ENCODE measurements at places on chromosomes 11 and 22.

DNA sequence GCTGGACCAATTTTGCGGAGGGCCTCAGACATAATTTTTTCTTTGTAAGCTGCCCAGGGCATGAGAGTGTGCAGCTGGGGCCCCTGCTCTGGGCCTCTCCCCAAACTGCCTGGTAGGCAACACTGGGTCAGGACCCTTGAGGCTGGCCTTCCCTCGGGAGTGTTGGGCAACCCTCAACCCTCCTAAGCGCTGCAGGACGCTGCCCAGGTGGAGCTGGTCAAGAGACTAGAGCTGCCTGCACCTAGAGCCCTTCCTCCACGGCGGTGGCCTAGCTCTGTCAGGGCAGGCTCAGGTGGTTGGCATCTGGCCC is 505 bp upstream of the TMEM132A start:
- no peak for DNase-seq

DNA sequence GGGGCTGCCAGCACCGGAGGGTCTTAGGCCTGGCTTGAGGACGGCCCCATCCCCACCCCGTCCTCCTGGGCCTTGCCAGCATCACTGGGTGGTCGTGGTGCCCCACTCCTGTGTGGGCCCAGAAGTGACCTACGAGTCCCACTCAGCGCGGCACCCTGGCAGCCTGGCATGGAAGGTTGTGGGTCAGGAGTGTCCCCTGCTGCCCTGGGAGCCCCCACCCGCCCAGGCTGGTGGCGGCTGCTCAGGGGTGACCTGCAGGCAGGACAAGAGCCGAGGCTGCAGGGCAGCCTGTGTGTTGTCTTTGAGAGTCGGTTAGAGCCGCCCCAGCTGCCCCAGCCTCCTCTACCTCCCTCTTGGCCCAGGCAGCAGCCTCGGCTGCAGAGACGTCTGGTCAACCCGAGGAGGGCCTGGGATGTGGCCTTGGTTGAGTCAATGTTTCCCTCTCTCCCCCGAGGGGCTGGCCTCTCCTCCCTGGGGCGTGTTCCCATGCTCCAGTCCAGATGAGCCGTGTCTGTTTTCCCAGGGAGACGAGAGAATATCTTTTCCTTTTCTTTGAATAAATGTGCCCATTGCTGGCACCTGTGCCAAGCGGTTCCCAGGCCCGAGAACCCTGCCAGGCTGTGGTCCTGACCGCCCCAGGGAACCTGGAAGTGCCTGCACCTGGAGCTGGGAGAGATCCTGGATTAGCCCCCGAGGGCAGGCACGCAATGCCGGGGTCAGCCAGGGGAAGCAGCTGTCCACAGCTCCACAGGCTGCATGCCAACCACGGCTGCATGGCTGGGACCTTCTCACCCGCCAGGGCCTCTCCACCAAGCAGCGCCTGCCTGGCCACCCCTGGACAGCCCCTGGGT is 35.7 kb upstream of the MUC5AC start:
- DNase-seq = no peak

- DNase-seq = no peak
These were observed 19.2 kb downstream of the EFCAB6 start for GRCh38 chr22:43792905-43793304.

GRCh38 chr11:116194156-116194904 is 578.5 kb downstream of the BUD13 start:
- no peak for DNase-seq

GRCh38 chr22:23533328-23533762 is 46.7 kb downstream of the IGLL1 start:
- peak; percentile 51 for DNase-seq

DNA sequence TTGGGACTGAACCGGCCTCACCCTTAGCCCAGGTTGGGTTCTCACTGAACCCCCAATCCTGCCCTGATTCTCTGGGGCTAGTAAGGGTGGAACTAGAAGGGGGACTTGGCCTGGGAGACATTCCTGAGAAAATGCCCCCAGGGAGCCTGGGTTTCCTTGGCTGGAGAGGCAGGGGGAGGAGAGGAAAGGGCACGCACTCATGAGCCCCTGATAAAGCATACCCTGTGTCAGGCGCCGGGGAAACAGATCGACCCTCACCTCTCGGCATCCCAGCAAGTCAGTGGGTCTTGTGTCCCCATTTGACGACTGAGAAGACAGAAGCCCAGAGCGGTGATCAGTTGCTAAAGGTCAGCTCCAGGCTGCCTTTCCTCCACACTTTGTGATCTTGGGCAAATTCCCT is 47.7 kb upstream of the RTL6 start:
- DNase-seq = no peak

All from cerebellar cortex (tissue), 1 donor.